ENCODE measurements at places on chromosomes 4 and X.

DNA sequence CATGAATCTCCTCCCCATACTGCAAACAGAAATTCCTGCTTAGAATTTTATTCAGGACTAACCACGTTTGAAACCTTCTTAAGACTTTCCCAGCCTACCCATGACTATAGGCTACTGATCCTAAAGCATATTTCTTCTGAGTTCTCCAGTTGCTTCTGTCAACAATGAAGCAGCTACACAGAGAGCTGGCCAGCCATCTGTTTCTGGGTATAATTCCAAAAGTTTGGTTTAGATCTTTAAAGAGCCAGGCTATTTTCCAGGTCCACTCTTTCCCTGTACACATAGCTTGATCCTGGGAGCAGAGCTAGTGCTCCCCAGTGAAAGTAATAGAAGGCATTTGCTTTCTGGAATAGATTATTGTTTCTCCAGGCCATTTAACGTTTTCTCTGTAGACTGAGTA lies 4.0 kb upstream of the ITM2A start:
- no peaks in the 10 kb centered on the region for H3K4me1 ChIP-seq
- no peak overlapping the region for H3K4me3 ChIP-seq
- no peak overlapping the region for H3K27ac ChIP-seq

DNA sequence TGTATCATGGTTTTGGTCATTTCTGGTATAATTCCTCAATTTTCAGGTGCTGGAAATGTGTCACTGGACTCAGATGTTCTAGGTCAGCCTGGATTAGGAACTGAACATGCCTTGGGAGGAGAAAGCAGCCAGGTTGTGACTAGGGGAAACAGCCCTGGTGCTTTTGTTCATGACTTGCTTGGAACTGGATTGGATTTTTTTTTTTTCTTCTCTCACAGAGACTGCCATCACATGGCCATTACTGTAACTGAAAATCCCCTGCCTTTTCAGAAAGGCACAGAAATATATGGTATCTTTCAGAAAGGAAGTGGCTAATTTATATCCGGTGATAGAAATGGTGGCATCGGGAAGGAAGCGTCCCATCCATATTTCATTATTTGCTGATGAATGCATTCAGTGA lies 34.6 kb downstream of the SEPTIN11 start:
- no peaks in the 10 kb centered on the region for H3K27me3 ChIP-seq
- H3K36me3 ChIP-seq: no peaks in the 10 kb centered on the region
- no peaks in the 10 kb centered on the region for H3K4me1 ChIP-seq
- peak; percentile 77 for DNase-seq
- peak overlapping the region; percentile 72 for H3K27ac ChIP-seq

- peaks cover 20% of the 10 kb centered on the region for H3K4me1 ChIP-seq
- no peaks in the 10 kb centered on the region for H3K27me3 ChIP-seq
- peak overlapping the region; percentile 89 for H3K27ac ChIP-seq
- DNase-seq: no peak
Measured at GRCh38 chrX:48960291-48960690, 2.9 kb upstream of the OTUD5 start.

DNA sequence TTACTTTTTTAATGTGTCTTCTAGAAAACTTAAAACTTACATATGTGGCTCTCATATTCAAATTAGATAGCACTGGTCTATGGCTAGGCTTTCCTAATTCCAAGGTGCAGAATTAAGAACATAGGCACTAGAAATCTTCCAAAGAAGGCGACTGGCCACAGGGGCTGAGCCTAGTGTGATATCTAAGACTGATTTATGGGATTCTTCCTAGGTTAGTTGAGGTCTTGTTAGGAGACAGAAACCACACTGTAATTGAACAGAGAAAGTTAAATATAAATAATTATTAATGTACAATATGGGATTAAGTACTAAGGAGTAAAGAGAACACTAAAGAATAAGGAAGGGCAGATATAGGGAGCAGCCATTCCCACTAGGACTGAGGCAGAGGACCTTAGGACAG lies 48.3 kb downstream of the SNX25 start:
- H3K36me3 ChIP-seq: no peaks in the 10 kb centered on the region
- H3K4me3 ChIP-seq: no peak overlapping the region
- H3K4me1 ChIP-seq: peaks cover 14% of the 10 kb centered on the region
- no peak for DNase-seq

GRCh38 chr4:110869862-110870572 lies 247.1 kb upstream of the PITX2 start:
- H3K4me1 ChIP-seq: no peaks in the 10 kb centered on the region
- H3K27me3 ChIP-seq: no peaks in the 10 kb centered on the region
- no peak for DNase-seq
- H3K27ac ChIP-seq: no peak overlapping the region

DNA sequence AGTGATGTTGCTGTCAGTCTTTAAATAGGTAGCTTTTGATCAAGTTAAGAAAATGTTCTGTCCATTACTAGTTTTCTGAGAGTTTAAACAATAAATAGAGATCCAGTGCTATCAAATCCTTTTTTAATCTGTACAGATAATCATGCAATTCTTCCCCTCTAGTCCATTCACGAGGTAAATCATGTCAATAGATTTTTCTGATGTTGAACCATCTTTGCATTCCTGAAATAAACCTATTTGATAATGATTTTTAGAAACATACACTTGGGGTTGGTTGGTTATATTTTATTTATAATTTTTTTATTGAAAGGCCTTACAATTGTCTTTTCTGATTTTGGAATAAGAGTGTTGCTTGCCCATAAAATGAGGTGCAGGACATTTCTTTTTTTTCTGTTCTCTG lies 95.0 kb downstream of the FAM53A start:
- H3K4me1 ChIP-seq: no peaks in the 10 kb centered on the region
- no peak overlapping the region for H3K27ac ChIP-seq
- H3K36me3 ChIP-seq: no peaks in the 10 kb centered on the region
- H3K4me3 ChIP-seq: no peak overlapping the region
- H3K27me3 ChIP-seq: peaks cover 3% of the 10 kb centered on the region
- no peak for DNase-seq

DNA sequence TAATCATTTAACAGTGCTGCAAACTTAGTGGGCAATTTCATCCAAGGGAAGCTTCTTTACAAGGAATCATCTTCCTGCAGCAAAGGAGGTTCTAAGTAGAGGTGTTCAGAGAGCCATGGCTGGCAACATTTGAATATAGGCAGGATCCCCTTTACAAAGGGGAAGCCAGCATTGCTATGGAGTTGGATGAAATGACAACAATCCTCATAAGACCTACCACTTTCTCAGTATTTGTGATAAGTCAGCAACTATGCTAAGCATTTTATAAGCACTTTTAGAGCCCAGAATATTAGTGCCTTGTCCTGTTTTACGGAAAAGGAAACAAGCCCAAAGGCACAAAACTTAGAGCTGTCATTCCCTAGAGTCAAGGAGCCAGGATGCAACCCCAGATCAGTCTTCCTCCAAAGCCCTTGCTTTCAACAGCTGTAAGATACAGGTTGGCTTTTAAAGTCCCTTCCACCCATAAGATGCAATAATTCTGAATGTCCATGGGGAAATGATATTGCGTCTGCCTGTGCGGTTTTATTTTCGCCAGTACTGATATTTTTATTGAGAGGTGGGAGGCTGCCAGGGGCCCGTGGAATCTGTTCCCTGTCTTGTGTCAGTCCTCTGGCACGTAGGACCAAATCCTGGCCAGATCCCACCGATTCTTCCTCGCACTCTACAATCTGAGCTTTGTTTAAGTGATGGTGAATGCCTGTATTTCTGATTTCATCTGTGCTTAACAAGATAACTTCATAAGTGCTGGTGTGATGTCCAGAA lies 59.1 kb downstream of the SMIM20 start:
- H3K27ac ChIP-seq: peak overlapping the region; percentile 23
- H3K4me3 ChIP-seq: no peak overlapping the region
- H3K36me3 ChIP-seq: no peaks in the 10 kb centered on the region
- H3K4me1 ChIP-seq: peaks cover 29% of the 10 kb centered on the region

Measured in sigmoid colon (tissue), 7 donors.